ENCODE measurements at places on chromosomes 3 and 15.
A peak's percentile ranks its signal among the peaks of the same experiment; 100 is the strongest.

- no peaks in the 10 kb centered on the region for H3K36me3 ChIP-seq
- no peaks in the 10 kb centered on the region for H3K27me3 ChIP-seq
- H3K4me1 ChIP-seq, result no peaks in the 10 kb centered on the region
- no peak for DNase-seq
Measured at GRCh38 chr3:25589783-25590258, 74.9 kb downstream of the TOP2B start.

GRCh38 chr15:101062471-101063171 lies 143.5 kb downstream of the LRRK1 start:
- H3K27me3 ChIP-seq, result no peaks in the 10 kb centered on the region
- H3K27ac ChIP-seq, result no peak overlapping the region
- no peaks in the 10 kb centered on the region for H3K36me3 ChIP-seq

DNA sequence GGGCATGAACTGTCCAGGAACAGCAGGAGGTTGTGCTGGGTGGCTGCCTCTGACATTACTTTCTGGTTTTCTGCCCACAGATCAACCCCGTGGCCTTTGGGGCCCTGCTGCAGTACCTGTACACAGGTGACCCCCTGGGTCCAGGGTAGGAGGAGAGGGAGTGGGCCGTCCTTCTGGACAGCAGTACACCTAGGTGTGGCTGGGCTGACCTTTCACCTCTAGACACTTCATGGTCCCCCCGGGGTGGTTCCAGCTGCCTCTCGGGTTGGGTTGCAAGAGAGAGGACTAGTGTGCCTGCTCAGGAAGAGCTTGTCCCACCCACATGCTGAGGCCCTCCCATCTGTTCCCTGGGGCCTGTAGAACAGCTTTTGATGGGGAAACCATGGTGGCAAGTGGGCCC lies 3.7 kb downstream of the ABTB1 start:
- H3K4me3 ChIP-seq, result no peak overlapping the region
- DNase-seq, result no peak
- no peaks in the 10 kb centered on the region for H3K36me3 ChIP-seq

GRCh38 chr3:11720304-11720898 lies 76.7 kb upstream of the VGLL4 start:
- peaks cover 19% of the 10 kb centered on the region for H3K4me1 ChIP-seq
- no peaks in the 10 kb centered on the region for H3K27me3 ChIP-seq
- H3K27ac ChIP-seq, result peak overlapping the region; percentile 70
- H3K36me3 ChIP-seq, result no peaks in the 10 kb centered on the region
- peak; percentile 76 for DNase-seq
- H3K4me3 ChIP-seq, result peak overlapping the region; percentile 90

DNA sequence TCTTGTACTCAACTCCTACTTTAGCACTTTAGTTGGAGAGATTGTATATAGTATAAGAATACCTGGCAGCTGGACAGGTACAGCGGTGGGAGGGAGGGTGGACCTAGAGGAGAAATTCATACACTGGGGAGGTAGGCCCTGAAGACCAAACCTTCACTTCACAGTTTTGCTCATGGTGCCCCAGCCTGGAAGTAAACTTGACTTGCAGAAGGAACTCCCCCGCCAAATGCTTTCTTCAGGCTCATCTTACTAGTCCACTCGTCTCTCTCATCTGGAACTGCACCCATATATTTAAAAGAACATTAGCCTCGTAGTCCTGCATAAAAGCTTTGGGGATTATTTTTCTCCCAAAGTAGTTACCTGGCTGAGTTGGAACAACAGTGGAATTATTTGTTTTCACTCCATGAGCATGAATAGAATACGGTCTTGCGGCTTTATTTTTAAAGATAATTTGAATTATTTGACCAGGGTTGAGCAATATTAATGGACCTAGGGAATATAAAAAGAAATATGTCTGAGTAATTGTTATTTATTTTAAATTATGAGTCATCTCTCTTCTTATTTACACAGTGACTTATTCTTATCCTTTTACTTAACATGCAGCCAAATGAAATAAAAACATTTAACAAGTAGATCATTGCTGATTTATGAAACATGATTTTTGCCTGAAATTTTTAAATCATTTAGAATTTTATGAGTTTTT lies 25.5 kb upstream of the CP start:
- H3K4me1 ChIP-seq, result peaks cover 61% of the 10 kb centered on the region
- no peaks in the 10 kb centered on the region for H3K36me3 ChIP-seq
- no peak overlapping the region for H3K27ac ChIP-seq
- no peak for DNase-seq

GRCh38 chr15:98668566-98669308 lies 20.4 kb downstream of the IGF1R start:
- no peak overlapping the region for H3K27ac ChIP-seq
- H3K4me1 ChIP-seq, result no peaks in the 10 kb centered on the region
- no peaks in the 10 kb centered on the region for H3K36me3 ChIP-seq
- no peak overlapping the region for H3K4me3 ChIP-seq
- no peaks in the 10 kb centered on the region for H3K27me3 ChIP-seq

DNA sequence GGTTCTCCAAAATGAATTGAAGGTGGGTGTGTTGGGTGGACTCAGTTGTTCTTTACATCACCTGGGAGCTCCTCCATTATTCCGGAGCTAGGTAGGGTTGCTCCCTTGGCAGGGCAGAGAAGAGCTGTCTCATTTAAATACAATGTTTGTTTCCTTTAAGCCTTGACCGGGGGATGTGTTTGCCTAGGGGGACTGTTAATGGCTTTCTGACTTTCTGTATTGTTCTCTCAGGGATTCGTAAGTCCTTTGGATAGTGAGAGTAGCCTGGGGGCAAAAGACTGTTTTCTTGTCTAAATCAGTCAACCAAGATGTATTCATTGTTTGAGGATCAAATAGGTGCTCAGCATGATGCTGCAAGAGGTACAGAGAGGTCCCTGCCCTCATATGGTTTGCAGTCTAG lies 71.1 kb downstream of the CDAN1 start:
- no peaks in the 10 kb centered on the region for H3K36me3 ChIP-seq
- H3K27me3 ChIP-seq, result no peaks in the 10 kb centered on the region
- no peak overlapping the region for H3K4me3 ChIP-seq
- DNase-seq, result no peak
- H3K4me1 ChIP-seq, result no peaks in the 10 kb centered on the region

- no peak overlapping the region for H3K27ac ChIP-seq
- no peak overlapping the region for H3K4me3 ChIP-seq
- no peaks in the 10 kb centered on the region for H3K36me3 ChIP-seq
- H3K27me3 ChIP-seq, result no peaks in the 10 kb centered on the region
Measured at GRCh38 chr3:30578479-30578878, 27.9 kb upstream of the TGFBR2 start.

- H3K36me3 ChIP-seq, result no peaks in the 10 kb centered on the region
- no peak for DNase-seq
- no peak overlapping the region for H3K4me3 ChIP-seq
Measured at GRCh38 chr3:11085093-11085840, 69.0 kb upstream of the HRH1 start.

GRCh38 chr3:16908896-16909295 lies 24.1 kb downstream of the PLCL2 start:
- H3K27me3 ChIP-seq, result no peaks in the 10 kb centered on the region
- H3K27ac ChIP-seq, result no peak overlapping the region
- peaks cover 44% of the 10 kb centered on the region for H3K4me1 ChIP-seq
- DNase-seq, result no peak
- H3K36me3 ChIP-seq, result no peaks in the 10 kb centered on the region

GRCh38 chr15:37133602-37134001 lies 33.3 kb upstream of the MEIS2 start:
- peaks cover 11% of the 10 kb centered on the region for H3K4me1 ChIP-seq
- no peaks in the 10 kb centered on the region for H3K36me3 ChIP-seq
- DNase-seq, result no peak
- H3K27me3 ChIP-seq, result peaks cover 5% of the 10 kb centered on the region
- H3K4me3 ChIP-seq, result no peak overlapping the region

DNA sequence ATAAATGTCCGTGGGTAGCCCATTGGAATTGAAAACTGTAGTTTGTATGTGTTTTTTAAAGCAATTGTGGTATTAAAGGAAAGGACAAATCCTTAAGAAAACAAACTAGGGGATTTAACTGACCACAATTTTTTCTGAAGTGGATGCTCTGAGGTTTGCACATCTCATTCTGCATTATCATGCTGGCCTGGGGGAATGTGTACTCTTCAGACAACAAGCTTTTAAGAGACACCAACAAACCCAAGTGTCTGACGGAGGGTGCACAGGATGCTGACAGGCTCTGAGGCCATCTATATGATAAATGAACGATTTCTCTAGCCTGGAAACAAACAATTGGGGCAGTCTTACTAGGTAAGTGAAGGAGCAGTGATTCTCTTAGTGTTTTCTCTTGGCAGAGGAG lies 9.1 kb downstream of the LINS1 start:
- H3K4me3 ChIP-seq, result no peak overlapping the region
- no peaks in the 10 kb centered on the region for H3K27me3 ChIP-seq
- H3K27ac ChIP-seq, result no peak overlapping the region
- DNase-seq, result no peak
- no peaks in the 10 kb centered on the region for H3K4me1 ChIP-seq

DNA sequence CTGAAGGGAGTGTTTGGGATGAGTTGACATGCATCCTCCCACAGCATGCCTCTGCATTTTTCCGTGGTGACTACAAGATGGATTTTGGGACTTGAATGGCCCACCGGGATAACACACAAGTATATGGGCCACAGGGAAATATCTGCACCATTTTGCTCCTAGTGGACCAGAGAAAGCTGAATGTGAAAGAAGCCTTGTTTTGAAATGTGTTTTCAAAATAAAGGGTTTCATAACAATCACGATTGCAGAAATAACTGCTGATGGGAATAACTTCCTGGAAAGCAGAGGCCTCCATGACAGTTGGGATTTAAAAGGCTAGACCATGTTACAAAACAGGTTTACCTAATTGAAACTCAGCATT lies 77.5 kb upstream of the PRR23C start:
- no peak overlapping the region for H3K27ac ChIP-seq
- H3K4me3 ChIP-seq, result no peak overlapping the region
- no peak for DNase-seq
- H3K4me1 ChIP-seq, result no peaks in the 10 kb centered on the region

DNA sequence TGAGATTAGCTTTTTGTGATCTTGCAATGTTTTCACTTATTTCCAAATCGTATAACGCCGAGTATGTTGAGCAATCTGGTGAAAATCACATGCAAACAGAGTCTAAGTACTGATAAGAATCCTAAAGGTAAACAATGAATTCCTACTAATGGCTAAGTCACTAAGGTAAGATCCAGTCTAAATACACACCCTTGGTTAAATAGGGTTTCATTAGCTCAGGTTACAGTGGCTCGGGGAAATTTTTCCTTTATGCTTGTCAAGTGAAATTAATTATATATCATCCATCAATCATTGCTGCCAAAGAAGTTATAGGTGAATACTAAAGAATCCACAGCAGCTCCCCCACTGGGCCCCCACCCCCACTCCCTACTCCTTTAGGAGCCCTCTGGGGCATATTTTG lies 139.3 kb downstream of the SOX2 start:
- no peaks in the 10 kb centered on the region for H3K27me3 ChIP-seq
- H3K4me3 ChIP-seq, result no peak overlapping the region
- DNase-seq, result no peak
- no peaks in the 10 kb centered on the region for H3K36me3 ChIP-seq

DNA sequence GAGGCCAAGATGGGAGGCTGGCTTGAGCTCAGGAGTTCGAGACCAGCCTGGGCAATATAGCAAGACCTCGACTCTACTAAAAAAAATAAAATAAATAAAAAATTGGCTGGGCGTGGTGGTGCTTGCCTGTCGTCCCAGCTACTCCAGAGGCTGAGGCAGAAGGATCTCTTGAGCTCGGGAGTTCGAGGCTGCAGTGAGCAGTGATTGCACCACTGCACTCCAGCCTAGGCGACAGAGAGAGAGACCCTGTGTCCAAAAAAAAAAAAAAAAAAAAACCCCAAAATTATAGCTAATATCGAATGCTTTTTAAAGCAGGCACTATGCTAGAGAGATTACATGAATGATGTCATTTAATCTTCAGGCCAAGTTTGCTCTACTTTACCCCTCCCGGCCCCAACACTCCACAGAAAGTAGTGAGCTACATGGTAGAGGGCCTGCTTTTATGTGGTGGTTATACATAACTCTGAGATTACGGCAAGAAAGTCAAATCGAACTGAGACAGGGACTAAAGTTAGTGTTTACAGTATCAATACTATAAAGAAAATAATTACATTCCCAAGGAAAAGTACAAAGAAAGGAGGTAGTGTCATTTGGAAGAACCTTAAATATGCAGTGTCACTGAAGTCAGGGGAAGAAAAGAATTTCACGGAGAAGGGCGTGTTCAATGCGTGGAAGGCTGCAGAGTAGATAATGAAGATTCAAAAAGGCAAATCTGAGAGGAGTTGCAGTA lies 1.1 kb downstream of the ADPGK start:
- peak overlapping the region; percentile 92 for H3K27ac ChIP-seq
- H3K27me3 ChIP-seq, result no peaks in the 10 kb centered on the region
- H3K4me3 ChIP-seq, result peak overlapping the region; percentile 95
- H3K36me3 ChIP-seq, result 0 out of 2 replicates have a peak, but pooled peaks cover 6% of the 10 kb centered on the region
- peaks cover 13% of the 10 kb centered on the region for H3K4me1 ChIP-seq
- peak; percentile 33 for DNase-seq

- H3K36me3 ChIP-seq, result no peaks in the 10 kb centered on the region
- no peak for DNase-seq
- no peaks in the 10 kb centered on the region for H3K27me3 ChIP-seq
Measured at GRCh38 chr3:53162672-53163443, 1.8 kb downstream of the PRKCD start.

GRCh38 chr3:183357564-183358079 lies 70.8 kb downstream of the MCF2L2 start:
- H3K4me1 ChIP-seq, result no peaks in the 10 kb centered on the region
- H3K4me3 ChIP-seq, result no peak overlapping the region
- no peak for DNase-seq
- no peaks in the 10 kb centered on the region for H3K36me3 ChIP-seq

DNA sequence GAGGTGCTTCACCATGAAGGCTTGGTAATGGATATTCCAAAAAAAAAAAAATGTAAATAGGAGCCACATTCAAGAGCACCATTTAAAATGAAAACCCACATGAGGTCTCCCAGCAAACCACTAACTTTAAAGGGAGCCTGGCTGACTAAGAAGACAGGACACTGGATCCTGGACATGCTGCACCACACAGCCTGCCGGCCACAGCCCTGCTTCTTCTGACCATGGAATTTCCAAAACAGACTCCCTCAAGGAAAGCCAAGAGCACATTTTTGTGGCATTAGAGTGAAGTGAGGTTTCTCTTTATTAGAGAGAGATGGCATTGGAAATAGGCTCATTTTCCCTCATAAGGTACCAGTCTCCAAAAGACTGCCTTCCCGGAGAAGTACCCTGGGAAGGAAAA lies 113.9 kb downstream of the RORA start:
- H3K4me3 ChIP-seq, result no peak overlapping the region
- no peaks in the 10 kb centered on the region for H3K36me3 ChIP-seq
- no peaks in the 10 kb centered on the region for H3K27me3 ChIP-seq
- no peak for DNase-seq

DNA sequence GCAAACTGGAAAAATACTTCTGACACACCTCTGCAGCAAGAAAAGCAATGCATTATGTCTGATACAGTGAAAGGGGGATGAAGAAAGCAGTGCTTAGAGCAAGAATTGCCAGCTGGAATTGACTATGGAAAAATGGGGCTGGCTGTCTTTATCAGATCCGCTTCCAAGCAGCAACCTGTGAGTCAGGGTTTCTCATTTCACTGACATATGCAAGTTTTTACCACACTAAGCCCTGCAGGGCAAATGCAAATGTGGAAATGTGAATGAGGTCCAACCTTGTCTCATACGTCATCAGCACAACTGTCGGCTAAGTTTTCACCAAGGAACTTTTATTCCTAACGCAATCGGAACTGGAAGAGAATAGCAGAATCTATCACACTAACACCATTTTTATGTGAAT lies 172.5 kb upstream of the GADL1 start:
- no peak overlapping the region for H3K27ac ChIP-seq
- no peaks in the 10 kb centered on the region for H3K4me1 ChIP-seq
- H3K27me3 ChIP-seq, result no peaks in the 10 kb centered on the region
- DNase-seq, result no peak
- no peak overlapping the region for H3K4me3 ChIP-seq

GRCh38 chr15:73744293-73744692 lies 8.9 kb downstream of the INSYN1 start:
- no peak overlapping the region for H3K27ac ChIP-seq
- no peak for DNase-seq
- H3K4me3 ChIP-seq, result no peak overlapping the region
